ENCODE measurements at places on chromosomes 7 and 10. TPM values are rescaled to one million over a fixed set of nuclear protein-coding genes. Genes with fewer than 3 reads are reported as not detected.

CCNJ gene
- 3.7 TPM for polyA plus RNA-seq

ZNF273 gene
- polyA plus RNA-seq = 3.9 TPM

NPC1L1 gene
- polyA plus RNA-seq = 0.34 TPM

H2AZ2 gene
- 123 TPM for polyA plus RNA-seq

HMX3 gene
- polyA plus RNA-seq = not detected

CCDC186 gene
- polyA plus RNA-seq = 4.0 TPM

SPDYE17 gene
- not detected for polyA plus RNA-seq

Data from adipose tissue (tissue), 3 donors.